ENCODE measurements at places on chromosomes 6 and 20.

DNA sequence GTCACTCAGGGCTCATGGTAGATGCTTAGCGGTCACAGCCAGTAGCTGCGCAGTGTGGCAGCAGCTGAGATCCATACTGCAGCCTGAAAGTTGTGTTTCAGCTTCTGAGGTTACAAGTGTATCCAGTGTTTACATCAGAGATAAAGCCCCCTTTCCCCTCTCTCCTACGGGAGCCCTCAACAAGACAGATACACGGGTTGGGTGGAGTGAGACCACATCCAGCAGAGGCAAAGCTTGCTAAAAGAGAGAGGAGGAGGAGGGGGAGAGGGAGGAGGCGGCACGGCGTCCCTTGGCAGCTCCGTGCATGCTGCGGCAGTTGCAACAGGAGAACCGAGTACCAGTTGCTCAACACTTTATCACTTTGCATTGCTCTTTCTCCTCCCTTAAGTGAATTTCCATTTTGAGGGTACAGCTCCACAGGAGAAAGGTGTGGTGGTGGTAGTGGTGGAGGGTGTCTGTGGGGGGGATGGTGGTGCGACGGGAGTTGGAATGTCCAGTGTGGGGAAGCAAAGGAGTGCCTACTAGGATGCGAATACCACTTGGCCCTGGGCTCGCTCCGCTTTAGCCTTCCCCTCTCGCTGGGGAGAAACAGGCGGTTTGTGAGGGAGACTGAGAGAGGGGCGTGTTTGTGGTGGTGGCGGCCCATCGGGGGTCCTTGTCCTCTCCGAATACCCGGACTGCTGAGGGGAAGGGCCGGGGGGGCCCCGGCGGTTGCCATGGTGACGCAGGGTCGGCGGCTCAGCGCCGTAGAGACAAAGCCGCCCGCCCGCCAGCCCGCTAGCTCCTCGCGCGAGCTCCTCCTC, 405 bp upstream of the RNF182 start:
- DNase-seq, result peak; percentile 32

GRCh38 chr6:115945812-115946211, 114.9 kb downstream of the FRK start:
- DNase-seq, result no peak

DNA sequence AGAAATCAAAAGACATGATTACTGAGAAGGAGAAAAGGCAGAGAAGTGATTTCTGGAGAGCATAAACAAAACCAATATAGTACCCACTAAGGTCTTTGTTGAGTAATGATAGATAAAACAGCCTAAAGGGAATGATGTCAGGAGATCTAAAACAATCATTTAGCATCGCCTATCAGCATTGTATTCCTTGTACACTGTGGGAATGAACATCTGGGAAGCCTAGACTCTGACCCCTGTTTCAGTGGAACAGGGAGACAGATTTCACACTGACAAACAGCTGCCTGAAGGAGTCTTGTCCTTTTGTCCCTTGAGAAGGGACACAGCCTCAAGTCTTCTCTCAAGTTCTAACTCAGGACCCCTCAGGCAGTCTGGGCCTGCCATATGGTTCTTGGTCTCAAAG, 1.7 kb downstream of the ASIP start:
- DNase-seq, result no peak

DNA sequence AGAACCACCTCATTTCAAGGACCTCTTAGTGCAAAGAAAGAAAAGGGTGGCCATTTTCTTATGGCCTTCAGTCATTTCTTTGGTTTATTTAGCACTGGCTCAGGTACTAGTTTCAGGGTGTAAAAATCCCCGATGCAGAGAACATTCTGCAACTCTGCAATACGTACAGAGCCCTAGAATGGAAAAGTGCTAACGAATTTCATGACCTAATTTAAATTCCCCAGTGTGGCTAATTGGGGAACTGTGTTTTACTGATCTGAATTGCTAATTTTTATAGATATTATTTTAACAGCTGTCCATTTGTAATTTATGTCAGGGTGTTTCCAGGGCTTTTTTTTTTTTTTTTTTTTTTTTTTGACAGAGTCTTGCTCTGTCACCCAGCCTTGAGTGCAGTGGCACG, 160.7 kb downstream of the UST start:
- no peak for DNase-seq

DNA sequence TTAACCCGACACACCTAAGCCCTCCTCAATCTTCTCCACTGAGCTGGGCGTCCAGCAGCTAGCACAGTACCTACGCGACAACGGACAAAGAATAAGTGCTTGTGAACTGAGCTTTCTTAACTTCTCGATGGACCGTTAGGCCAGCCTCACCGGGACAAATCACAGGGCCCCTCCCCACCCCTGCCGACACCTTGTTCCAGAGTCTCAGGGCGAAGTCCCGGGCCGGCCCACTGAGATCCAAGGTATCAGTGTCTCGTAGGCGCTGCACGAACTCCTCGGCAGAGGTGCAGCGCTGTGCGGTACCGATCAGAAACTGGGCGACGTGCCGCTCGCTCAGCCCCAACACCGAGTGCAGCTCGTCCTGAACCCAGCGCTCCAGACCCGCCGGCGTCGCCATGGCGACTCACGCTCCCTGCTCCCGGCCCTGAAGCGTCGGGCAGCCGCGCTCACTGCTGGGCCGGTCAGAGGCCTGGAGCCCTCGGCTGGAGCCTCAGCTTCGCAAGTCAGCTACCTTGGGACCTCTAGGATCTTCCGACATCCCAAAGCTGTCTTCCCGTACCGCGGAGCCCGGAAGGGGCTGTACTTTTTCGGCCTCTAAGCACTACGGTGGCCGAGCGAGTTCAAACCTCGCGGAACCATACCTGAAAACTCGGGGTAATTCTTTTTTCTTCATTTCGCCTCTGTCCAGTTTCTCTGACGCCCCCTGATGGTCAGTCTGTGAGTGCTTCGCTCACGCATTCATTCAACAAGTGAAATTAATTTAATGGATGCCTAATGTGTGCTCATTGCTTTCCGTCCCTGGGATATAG, at the start of gene DHX16:
Gene DHX16, minus strand, starts transcription at position 562 of the 809 bp plus-strand sequence. Its CDS starts 165 bp downstream, at position 397.
- DNase-seq, result peak; percentile 73

DNA sequence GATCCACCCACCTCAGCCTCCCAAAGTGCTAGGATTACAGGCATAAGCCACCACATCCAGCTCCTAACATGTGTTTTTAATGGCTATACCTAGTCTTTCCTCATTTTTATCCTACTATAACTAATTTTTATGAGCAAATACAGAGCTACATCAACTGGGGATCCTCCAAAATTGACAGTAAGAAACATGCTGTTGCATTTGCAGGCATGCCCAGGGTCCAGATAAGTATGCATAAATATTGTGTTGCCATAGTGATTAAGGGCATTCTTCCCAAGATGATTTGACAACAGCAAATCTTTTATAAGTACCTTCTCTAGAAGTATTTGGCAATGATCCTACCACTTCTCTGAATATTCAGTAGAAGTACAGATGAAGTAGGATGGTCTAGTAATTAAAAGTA, 41.9 kb upstream of the MOXD1 start:
- DNase-seq, result no peak

- DNase-seq, result no peak
Measured at GRCh38 chr6:143901885-143902750, 37.8 kb downstream of the ZC2HC1B start.

- no peak for DNase-seq
Measured at GRCh38 chr6:108348655-108349349, 53.9 kb downstream of the AFG1L start.

DNA sequence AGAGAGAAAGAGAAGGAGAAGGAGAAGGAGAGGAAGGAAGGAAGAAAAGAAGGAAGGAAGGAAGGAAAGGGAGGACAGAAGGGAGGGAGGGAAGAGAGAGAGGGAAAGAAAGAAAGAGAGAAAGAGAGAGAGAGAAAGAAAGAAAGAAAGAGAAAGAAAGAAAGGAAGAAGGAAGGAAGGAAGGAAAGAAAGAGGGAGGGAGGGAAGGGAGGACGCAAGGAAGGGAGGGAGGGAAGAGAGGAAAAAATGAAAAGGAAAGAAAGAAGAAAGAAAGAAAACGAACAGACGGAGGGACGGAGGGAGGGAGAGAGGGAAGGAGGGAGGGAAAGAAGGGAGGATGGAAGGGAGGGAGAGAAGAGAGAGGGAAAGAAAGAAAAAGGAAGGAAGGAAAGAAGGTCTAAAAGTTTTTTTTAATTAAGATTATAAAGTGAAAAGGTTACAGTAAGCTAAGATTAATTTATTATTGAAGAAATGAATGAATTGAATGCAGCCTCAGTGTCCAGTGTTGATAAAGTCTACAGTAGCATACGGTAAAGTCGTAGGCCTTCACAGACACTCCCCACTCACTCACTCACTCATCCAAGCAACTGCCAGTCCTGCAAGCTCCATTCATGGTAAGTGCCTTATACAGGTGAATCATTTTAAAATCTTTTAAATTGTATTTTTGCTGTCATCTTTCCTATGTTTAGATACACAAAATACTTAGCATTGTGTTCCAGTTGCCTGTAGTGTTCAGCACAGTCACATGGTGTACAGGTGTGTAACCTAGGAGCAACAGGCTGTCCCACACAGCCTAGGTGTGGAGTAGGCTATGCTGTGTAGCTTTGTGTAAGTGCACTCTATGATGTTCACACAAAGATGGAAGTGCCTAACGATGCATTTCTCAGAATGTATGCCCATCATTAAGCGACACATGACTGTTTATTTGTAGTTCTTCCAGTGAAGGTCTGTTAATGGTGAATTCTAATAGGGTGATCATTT, 20.3 kb upstream of the ARID1B start:
- no peak for DNase-seq

DNA sequence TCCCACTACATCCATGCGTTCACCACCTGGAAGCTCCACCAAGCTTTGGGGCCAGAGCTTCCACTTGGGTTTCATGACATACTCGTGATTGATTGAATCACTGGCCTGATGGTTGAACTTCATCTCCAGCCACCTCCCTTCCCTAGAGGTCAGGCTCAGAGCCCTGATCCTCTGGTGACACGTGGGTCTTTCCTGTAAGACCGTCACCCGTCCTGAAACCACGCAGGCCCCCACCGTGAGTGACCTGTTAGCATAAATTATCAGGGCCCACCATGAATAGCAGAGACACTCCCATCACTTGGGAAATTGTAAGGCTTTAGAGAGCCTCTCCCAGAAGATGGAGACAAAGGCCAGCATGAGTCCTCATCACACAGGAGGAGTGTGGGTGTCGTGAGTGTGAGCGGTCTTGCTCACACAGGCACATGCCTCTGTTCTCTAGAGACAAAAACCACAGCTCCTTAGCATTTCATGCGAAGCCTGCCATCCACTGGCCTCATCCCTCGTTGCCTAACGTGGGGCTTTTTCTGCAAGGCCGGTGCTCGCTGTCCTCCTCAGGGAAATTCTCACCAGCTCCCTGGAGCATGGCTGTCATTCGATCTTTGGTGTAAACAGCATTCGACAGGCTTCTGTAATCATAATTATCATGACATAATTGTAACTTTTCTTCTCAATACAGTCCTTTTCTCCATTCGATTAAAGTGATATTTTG, 65.1 kb upstream of the DUSP22 start:
- no peak for DNase-seq

DNA sequence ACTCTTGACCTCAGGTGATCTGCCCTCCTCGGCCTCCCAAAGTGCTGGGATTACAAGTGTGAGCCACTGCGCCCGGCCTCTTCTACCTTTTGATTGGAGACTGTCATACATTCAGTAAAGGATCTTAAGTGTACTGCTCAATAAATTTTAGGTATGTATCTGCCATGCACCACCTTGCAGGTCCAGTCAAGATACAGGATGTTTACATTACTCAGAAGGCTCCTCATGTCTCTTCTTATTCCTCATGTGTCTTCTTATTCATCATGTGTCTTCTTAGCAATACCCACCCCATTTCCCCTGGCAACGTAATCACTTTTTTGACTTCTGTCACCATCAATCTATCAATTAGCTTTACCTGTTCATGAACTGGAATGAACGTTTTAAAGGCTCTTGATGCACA, 7.9 kb downstream of the MEA1 start:
- DNase-seq, result no peak

DNA sequence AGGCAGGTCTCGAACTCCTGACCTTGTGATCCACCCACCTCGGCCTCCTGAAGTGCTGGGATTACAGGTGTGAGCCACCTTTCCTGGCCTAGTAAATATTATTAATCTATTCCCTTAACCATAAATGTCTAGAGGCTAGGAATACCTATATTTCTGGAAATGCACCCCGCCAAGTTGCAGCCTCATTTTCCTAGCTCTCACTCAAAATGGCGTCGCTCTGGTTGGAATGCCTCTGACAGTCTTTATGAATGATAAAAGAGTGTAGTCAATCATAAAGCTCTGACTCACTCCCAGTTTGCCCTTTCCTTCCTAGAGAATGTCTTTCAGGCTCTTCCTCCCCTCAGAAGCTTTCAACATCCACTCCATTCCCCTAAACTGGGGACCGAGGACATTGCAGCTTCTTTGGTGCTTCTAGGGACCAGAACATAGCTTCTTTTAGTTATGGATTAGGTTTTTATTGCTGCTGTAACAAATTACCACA, 14.1 kb upstream of the TRIM26 start:
- no peak for DNase-seq

DNA sequence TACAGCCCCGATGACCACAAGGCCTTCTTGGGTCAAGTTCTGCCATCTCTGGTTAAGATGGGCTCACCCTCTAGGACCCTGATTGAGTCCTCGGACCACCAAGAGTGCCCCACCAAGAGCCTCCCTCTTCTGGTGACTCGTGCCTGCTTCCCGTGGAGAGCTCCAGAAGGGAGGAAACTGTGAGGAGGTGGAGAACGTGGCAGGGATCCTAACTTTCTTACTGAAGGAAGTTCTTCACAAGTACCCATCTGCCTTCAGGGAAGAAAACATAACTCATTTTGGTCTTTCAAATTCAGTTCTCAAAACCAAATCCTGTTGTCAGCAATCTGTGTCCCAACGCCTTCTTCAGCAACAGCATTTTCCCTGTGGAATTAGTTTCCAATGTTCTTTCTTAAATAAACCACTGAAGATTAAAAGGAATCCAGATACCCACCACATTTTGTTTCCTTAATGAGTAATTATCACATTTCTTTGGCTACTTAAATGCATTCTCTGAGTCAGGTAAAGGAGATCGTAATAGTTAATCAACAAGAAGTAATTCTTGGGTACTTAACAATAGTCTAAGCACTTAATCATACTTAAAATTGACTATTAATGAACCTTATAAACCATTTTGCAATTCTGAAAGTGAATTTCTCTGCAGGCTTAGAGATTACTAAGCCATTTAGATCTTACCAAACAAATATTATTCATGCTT, 185.8 kb upstream of the SGK1 start:
- DNase-seq, result no peak

DNA sequence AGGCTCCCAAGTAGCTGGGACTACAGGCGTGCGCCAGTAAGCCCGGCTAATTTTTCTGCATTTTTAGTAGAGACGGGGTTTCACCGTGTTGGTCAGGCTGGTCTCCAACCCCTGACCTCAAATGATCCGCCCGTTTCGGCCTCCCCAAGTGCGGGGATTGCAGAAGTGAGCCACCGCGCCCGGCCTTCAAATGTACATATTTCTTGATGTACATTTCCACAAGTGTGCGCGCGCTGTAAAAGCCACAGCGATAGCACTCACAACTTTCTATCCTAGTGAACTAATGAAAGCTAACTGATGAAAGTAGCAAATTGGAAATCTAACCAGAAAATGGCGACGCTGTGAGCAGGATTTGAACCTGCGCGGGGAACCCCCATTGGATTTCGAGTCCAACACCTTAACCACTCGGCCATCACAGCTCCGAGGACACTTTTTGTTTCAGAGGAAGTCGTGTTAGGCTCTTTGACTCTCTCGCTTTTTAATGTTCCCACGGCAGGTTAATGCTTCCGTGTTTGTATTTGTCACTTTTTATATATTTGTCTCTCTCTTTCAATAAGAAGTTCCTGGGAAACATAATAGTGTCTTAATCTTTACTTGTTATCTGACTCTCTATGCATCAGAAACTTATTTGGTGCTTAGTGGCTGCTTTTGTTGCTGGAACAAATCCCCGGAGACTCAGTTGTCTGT, 199.4 kb upstream of the ZNF184 start:
- DNase-seq, result no peak

GRCh38 chr6:152736687-152737273, 13.8 kb upstream of the VIP start:
- DNase-seq, result no peak

Measured in 8988T (cell line).